ENCODE measurements at places on chromosomes 2 and 18. TPM values are rescaled to one million over a fixed set of nuclear protein-coding genes. Genes with fewer than 3 reads are reported as not detected.
A peak's percentile ranks its signal among the peaks of the same experiment; 100 is the strongest.

DNA sequence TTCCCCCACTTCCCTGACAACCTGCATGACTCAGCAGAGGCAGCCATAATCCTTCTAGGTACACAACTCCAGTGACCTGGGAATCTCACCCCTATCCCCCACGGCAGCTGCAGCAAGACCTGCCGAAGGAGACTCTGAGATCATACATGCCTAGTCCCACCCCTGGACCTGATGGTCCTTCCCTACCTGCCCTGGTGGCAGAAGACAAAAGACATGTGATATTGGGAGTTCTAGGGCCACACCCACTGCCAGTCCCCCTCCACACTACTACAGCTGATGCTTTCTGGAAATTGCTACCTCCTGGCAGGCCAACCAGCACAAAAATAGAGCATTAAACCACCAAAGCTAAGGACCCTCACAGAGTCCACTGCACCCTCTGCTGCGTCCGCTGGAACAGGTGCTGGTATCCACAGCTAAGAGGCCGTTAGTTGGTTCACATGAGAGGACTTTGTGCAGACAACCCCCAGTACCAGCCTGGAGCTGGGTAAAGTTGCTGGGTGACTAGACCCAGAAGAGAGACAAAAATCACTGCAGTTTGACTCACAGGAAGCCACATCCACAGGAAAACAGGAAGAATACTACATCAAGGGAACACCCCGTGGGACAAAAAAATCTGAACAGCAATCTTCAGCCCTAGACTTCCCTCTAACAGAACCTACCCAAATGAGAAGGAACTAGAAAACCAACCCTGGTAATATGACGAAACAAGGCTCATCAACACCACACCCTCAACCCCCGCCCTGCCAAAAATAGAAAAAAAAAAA, 12.5 kb downstream of the MARCO start:
- no peak overlapping the region for H3K27ac ChIP-seq
- no peaks in the 10 kb centered on the region for H3K36me3 ChIP-seq
- no peaks in the 10 kb centered on the region for H3K4me1 ChIP-seq
- no peak overlapping the region for H3K4me3 ChIP-seq
- H3K27me3 ChIP-seq = no peaks in the 10 kb centered on the region

GRCh38 chr18:13527730-13528129, 198.6 kb downstream of the FAM210A start:
- H3K4me1 ChIP-seq = no peaks in the 10 kb centered on the region
- no peak overlapping the region for H3K4me3 ChIP-seq
- no peak overlapping the region for H3K27ac ChIP-seq
- H3K36me3 ChIP-seq = no peaks in the 10 kb centered on the region

GRCh38 chr2:109437325-109438090, 176.3 kb downstream of the SEPTIN10 start:
- H3K4me3 ChIP-seq = no peak overlapping the region
- H3K27ac ChIP-seq = no peak overlapping the region
- no peaks in the 10 kb centered on the region for H3K27me3 ChIP-seq
- H3K36me3 ChIP-seq = peaks cover 4% of the 10 kb centered on the region
- H3K4me1 ChIP-seq = no peaks in the 10 kb centered on the region
- no peak for DNase-seq

DNA sequence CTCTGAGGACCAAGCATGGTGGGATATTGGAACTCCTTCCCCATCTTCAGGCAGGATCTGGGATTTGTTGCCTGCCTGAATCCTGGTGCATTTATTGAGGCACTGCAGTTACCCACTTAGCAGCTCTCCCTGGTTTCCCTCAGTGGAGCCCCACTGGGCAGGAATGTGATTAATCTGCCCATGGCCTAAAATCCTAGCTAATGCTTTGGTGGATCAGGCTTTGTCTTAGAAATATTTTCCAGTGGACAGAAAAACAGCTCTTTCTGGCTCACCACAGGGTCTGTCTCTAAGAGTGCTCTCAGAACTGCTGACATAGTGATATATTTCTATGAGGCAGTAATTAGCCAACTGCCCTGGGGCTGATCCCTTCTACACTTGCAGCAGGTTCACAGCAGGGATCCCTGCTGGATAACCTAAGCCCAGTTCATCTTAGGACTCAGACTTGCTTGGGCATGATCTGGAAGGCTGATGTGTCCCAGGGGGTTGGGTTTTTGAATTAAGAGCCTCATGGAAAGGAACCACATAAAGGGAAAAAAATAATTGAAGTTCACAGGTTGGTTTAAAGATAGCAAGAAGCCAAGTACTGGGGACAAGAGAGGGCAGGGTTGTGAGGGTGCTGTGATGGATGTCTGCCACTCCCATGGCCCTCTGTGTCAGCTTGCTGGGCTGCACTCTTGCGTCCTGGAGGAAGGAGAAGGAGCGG, 44.3 kb upstream of the ZDBF2 start:
- DNase-seq = peak; percentile 47
- H3K4me3 ChIP-seq = no peak overlapping the region
- H3K27ac ChIP-seq = no peak overlapping the region
- H3K27me3 ChIP-seq = no peaks in the 10 kb centered on the region
- no peaks in the 10 kb centered on the region for H3K36me3 ChIP-seq
- H3K4me1 ChIP-seq = peaks cover 4% of the 10 kb centered on the region

- H3K27ac ChIP-seq = no peak overlapping the region
- H3K27me3 ChIP-seq = no peaks in the 10 kb centered on the region
- H3K4me1 ChIP-seq = no peaks in the 10 kb centered on the region
- no peaks in the 10 kb centered on the region for H3K36me3 ChIP-seq
These were observed 17.6 kb downstream of the ADAM17 start for GRCh38 chr2:9538000-9538507.

Gene C1QL2
- total RNA-seq = 0.81 TPM

Gene HJURP
- 49.7 TPM for total RNA-seq
